Endodermal cell (in vitro differentiated cells): ENCODE measurements at places on chromosomes 2 and 18. TPM values are rescaled to one million over a fixed set of nuclear protein-coding genes. Genes with fewer than 3 reads are reported as not detected.

NRP2 gene
- 92.4 and 101 TPM in 2 replicates for total RNA-seq

RUFY4 gene
- total RNA-seq, result not detected in 3 replicates

ITPRID2 gene
- 28.9 and 29.2 TPM in 2 replicates for total RNA-seq

GNAL gene
- 49.9 and 58.2 TPM in 2 replicates for total RNA-seq

HDLBP gene
- total RNA-seq, result 374 and 384 TPM in 2 replicates

MC4R gene
- total RNA-seq, result not detected in 2 replicates

HRH4 gene
- not detected in 2 replicates for total RNA-seq

SP110 gene
- 1.2 and 2.0 TPM in 2 replicates for total RNA-seq

CTAGE1 gene
- total RNA-seq, result not detected in 2 replicates

TMEM247 gene
- total RNA-seq, result not detected in 3 replicates

IGFBP5 gene
- 3.6 and 4.3 TPM in 2 replicates for total RNA-seq

TRPM8 gene
- total RNA-seq, result not detected in 3 replicates

C1GALT1C1L gene
- 0.20 TPM in 1 of 2 replicates, not detected in the other for total RNA-seq

CAPN10 gene
- total RNA-seq, result 55.6 and 58.9 TPM in 2 replicates

CABYR gene
- total RNA-seq, result 10.0 to 11.8 TPM (median 10.7 TPM) in 3 replicates

MAIP1 gene
- total RNA-seq, result 23.7 and 24.7 TPM in 2 replicates

MYOM1 gene
- total RNA-seq, result 0.49 to 0.92 TPM (median 0.88 TPM) in 3 replicates

G6PC2 gene
- total RNA-seq, result not detected in 2 replicates

GAL3ST2 gene
- total RNA-seq, result 0.38 and 0.57 TPM in 2 replicates

DES gene
- total RNA-seq, result 0.88 to 3.8 TPM (median 3.5 TPM) in 3 replicates

NPPC gene
- 4.2 TPM in 1 of 3 replicates, not detected in the others for total RNA-seq
